ENCODE measurements at places on chromosomes 7 and 10.

DNA sequence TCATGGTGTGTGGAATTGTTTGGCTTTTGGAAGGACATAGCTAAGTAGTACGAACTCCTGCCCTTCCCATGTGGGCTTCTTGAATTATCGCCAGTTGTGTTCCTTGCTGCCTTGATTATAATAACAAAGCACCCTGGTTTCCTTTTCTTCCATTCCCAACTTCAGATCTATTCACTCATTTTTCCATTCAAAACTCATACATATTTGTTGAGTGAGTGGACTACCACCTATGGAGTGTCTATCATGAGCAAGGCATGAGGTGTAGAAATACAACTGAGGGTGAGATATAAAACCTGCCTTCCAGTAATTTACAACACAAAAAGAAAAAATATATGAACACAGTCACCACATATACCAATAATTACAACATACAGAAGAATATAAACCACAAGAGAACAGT lies 4.9 kb upstream of the COL17A1 start:
- DNase-seq = no peak

- no peak for DNase-seq
These were observed 200.2 kb upstream of the PHYHIPL start for GRCh38 chr10:58976254-58976653.

DNA sequence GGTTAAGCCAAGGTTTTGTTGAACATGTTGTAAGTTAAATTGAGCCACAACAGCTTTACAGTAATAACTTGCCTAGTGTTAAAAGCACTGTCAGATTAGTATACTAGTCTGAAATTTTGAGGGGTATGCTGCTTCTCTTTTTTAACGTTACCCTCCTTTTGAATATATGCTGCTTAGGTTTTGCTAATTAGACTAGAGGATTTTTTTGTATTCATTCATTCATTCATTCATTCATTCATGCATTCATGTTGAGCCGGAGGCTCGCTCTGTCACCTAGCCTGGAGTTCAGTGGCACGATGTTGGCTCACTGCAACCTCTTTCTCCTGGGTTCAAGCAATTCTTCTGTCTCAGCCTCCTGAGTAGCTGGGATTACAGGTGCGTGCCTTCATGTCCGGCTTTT lies 24.7 kb downstream of the DNAJB6 start:
- no peak for DNase-seq

GRCh38 chr10:2963889-2964631 lies 103.3 kb upstream of the PFKP start:
- no peak for DNase-seq

- DNase-seq = no peak
These were observed 8.5 kb downstream of the ITPRIP start for GRCh38 chr10:104329735-104330134.

- DNase-seq = no peak
These were observed 11.3 kb downstream of the UNCX start for GRCh38 chr7:1243964-1244416.

- peak; percentile 6 for DNase-seq
These were observed 42.2 kb downstream of the BMPR1A start for GRCh38 chr10:86798611-86799010.

DNA sequence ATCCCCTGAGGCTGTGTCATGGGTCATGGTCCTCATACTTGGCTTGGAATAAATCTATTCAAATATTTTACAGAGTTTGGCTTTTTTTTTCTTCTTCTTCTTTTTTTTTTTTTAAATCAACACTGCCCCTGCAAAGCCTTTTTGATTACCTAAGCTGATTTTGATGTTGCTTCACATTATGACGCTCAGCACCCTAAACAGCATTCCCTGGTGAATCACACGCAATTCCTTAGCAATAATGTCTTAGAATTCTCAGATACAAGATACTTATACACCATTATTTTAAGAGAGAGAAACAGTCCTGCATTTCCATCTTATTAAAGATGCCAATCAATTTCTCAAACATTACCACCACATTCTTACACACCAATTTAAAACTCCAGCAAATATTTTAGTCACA lies 323.7 kb upstream of the IGFBP3 start:
- no peak for DNase-seq

- no peak for DNase-seq
These were observed 18.5 kb upstream of the GAD2 start for GRCh38 chr10:26198119-26198518.

DNA sequence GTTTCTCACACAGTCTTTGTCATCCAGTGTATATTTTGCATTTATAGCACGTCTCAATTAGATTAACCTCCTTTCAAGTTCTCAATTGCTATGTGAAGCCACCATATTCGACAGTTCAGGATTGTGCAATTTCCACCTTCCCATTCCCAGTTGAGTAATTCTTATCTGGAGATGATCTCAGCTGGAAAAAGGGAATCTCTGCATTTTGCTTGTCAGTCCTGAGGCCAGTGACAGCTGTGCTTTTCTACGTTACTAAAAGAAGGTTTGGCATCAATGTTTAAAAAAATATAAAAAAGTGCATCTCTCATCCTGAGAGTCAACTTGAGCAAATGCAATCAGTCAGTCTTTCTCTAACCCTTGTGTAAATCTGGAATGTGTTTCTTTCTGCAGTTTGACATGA lies 247.7 kb downstream of the PRKG1 start:
- DNase-seq = no peak

DNA sequence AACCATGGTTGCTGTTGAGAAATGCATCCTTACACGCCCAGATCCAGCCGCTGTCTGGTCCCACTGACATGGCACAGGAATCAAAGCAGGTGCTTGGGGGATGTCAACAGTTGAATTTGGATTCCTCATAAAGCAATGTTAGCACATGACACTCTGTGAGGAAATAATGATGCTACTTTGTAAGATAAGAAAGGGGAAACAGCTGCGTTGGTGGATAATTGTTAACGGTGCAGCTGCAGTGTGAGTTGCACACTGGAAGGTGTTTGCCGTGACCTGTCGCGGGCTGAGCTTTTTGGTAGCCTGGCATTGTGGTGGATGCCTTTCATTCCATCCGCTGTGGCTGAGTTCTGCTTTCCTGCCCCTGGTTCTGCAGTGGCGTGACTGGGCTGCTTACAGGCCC lies 113.9 kb downstream of the MGMT start:
- no peak for DNase-seq

DNA sequence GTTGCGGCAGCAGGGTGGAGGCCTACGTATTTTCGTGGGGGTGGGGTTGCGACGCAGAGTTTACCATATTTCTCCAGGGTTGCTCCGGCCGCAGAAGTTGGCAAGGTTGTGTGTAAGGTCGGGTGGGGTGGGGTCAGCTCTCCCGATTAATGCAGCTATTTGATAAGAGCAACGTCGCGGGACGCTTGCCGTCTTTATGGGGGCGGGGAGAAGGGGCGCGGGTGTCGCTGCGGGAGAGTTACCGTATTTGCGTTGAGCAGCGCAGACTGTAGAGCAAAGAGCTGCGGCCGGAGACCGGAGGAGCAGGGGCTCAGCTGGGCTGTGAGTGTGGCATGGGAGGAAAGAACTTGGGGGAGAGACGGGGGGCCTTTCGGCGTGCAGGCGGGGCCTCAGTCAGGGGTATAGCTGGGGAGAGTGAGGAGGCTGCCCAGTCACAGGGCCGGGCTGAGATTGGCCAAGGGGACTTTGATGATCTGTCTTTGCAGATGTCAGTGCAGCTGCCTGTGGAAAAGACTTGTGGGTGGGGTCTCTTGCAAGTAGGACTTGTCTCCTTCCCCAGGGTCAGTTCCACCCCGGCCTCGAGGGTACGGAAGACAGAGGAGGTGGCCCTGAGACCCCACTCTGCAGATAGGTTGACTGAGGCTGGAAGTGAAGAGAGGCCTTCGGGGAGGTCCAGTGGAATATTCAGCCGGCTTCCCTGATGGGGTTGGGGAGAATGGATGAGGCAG lies 26.6 kb downstream of the ZNF775 start:
- no peak for DNase-seq

GRCh38 chr10:95542761-95543160 lies 18.4 kb downstream of the SORBS1 start:
- no peak for DNase-seq

DNA sequence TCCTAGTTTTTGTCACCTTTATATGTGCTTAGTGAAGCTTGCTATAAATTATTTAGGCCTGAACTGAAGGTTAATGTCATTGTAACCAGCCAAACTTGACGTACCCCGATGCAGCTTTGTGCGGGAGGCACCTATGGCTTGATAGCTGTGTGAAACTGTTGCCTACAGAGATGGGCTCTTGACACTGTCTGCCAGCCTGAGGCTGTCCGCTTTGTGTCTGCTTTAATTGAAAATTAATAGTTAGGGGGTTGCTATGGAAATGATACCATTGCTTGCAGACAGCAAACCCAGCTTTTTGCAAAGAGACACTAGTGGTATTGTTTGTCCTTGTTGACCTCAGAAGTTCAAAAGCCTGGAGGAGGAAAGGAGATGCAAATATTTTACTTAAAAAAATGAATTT lies 2.1 kb upstream of the FOXP2 start:
- peak; percentile 4 for DNase-seq

DNA sequence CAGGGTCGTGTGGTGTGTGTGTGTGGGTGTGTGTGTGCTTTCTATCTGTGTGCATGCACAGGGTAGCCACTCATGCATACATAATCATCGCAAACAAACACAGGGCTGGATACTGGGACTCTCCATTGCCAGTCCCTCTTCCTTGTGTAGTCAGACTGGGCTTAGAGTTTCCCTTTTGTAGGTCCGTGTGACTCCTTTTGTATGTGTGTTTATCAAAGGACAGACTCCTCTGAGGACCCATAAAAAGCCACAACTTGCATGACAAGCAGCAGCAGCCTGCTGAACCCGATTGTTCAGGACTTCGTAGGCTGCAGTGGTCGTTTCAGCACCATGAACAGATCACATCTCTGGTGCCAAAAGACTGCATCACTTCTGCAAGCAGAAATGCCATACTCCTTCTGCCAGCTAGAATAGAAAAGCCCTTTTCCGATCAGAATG lies 895 bp downstream of the VSTM2A start:
- DNase-seq = peak; percentile 6

GRCh38 chr7:148146346-148146745 lies 444.2 kb upstream of the C7orf33 start:
- DNase-seq = no peak

DNA sequence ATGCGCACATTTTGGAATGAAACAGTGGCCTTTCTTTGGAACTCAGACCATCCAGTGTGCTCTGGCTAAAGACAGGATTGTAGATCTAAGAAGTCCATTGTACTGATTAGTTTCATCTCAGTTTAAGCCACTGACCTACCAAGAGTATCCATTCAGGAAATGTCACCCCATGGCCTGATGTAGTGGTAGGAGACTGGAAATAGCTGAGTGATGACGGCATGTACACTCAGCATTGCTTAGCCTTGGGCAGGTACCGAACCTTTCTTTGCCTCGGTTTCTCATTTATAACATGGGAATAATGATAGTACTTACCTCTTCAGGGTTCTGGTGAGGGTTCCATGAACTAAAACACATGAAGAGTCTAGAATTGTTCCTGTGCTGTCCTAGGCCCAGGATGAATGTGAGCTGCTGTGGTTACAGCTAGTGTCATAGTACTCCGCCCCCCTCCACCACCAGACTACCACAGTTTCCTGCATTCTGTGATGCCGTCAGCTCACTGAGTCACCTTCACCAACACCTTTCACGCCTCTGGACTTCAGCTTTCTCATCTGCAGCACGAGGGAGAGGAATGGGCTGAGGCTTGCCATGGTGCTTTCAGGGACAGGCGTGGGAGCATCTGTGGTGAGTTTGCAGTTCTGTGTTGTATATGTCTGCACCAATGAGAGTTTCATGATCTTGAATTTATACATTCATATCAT lies 484.0 kb upstream of the GALNT17 start:
- no peak for DNase-seq

- DNase-seq = no peak
These were observed 46.9 kb upstream of the PSMG3 start for GRCh38 chr7:1616741-1617140.

DNA sequence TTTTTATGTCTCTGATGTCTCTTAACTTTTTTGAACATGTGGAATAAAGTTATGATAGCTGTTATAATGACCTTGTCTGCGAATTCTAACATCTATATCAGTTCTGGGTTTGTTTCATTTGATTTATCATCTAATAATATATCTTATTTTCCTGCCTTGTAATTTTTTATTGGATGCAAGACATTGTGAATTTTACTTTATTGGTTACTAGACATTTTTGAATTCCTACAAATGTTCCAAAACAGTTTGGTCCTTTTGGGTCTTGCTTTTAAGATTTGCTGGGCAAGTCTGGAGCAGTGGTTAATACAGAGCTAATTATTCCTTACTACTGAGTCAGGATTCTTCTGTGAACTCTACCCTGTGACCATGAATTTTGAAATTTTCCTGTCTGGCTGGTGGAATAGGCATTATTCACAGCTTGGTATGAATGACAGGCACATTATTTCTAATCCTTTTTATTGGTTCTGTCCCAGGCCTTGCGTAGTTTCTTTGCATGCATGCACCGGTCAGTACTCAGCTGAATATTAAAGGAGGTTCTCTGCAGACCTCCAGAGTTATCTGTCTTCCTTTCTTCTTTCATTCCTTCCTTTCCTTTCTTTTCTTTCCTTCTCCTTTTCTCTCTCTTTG lies 9.0 kb downstream of the CUTC start:
- DNase-seq = no peak

GRCh38 chr7:150990416-150991186 lies at the start of gene NOS3:
Gene NOS3 (plus strand): TSS chr7:150991017. CDS start chr7:150993804, 2,787 bp downstream.
- DNase-seq = no peak

DNA sequence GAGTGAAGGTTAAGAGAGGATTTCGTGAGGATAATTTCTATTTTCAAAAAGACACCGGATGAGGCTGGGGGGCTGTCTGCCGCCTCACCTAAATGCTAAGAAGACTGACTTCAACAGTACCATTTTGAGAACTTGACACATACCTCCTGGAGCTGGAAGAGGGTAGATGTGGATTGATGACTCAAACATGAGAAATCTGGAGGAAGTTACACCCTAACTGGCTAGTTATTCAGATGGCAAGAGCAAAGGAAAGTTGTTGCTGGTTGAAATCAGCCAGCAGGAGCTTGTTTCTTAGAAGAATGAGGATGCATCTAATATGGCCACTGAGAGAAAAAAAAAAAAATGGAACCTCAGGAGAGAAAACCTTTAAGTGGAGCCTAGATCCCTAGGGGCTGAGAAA lies 76.2 kb upstream of the KIAA1217 start:
- DNase-seq = no peak

GRCh38 chr7:111765751-111766643 lies 203.7 kb upstream of the IMMP2L start:
- peak; percentile 15 for DNase-seq

DNA sequence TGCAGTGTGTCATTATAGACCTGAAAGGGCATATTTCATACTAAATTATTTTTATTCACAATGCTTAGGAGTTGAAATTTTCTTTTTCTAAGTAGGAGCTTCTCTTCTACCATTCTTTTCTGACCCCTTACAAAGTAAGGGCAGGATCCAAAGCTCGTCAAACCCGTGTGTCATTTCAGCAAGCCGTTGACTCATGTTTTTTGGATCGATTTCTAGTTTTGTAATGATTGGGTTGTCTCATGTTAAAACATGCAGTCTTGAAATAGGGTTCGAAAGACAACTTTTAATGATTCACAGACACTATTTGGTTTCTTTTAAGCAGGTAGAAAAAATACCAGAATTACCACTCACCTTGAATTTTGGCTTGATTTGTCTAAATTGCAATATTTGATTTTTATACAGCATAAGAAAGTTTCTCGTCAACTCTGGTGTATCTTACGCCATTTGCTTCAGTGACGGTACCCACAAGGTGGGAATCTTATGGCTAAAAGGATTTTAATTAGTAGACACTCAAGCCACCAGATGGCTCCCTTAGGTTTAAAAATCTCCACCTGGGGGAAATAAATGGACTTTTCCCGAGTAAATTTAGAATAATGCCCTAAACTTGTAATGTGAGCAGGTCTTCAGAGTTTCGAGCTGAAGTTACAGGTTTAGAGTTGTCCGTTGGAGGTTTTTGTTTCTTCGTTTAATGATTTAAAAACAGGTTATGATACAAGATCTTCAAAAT lies 283.4 kb downstream of the CCDC3 start:
- no peak for DNase-seq

GRCh38 chr10:17984056-17984455 lies 32.3 kb downstream of the SLC39A12 start:
- no peak for DNase-seq
